ENCODE measurements at places on chromosomes 11 and 22. TPM values are rescaled to one million over a fixed set of nuclear protein-coding genes. Genes with fewer than 3 reads are reported as not detected.

RAB30 gene
- total RNA-seq, result 4.7 TPM

ART1 gene
- not detected for total RNA-seq

DEFB131B gene
- not detected for total RNA-seq

GRAP2 gene
- total RNA-seq, result not detected

C11orf97 gene
- not detected for total RNA-seq

SLC22A12 gene
- not detected for total RNA-seq

IGSF9B gene
- total RNA-seq, result under 0.01 TPM

TRIM6 gene
- total RNA-seq, result 3.1 TPM

GRM5 gene
- total RNA-seq, result not detected

KRTAP5-7 gene
- total RNA-seq, result not detected

KCNJ11 gene
- total RNA-seq, result 0.24 TPM

DEPDC7 gene
- 1.4 TPM for total RNA-seq

GDPD4 gene
- total RNA-seq, result not detected

SLC6A5 gene
- not detected for total RNA-seq

CECR2 gene
- total RNA-seq, result under 0.01 TPM

TECTA gene
- not detected for total RNA-seq

CEP126 gene
- 1.1 TPM for total RNA-seq

ANGPTL5 gene
- total RNA-seq, result not detected

ACRV1 gene
- total RNA-seq, result under 0.01 TPM
